IPS-NIHi11 (cell line): ENCODE measurements at places on chromosomes 3 and 15.
A peak's percentile ranks its signal among the peaks of the same experiment; 100 is the strongest.

DNA sequence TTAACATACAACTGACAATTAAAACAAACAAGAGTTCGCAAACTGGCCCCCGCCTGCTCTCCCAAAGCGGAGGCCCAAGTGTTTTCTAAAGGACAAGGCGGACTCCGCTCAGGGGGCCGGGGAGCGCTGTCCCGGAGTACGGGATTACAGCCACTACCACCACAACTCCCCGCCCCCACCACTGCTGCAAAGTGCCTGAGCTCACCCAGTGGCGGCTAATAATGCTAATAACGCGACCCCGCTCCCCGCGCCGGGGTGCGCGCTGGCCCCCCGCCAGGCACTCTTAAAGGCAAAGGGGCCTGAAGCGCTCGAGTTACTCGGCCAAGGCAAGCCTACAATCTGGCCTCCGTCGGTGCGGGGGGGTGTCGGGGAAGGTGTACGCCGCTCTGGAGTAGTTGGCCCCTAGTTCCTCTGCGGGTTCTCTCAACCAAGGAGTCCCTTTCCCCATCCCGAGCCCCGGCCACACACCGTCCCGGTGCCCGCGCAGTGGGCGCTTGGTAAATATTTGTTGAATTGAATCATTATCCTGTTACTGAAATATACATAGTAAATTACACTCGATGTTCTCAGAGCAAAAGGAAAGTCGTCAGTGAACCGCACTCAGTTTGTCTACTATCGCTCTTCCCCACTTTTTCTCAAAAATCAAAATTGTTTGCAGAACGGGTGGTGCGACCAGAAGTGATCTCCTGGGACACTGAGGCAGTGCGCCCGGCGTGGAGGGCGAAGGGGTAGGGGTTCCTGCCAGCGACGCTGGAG lies 827 bp downstream of the WNT5A start:
- peak; percentile 44 for DNase-seq

GRCh38 chr3:170585937-170586310 lies at the start of gene SLC7A14:
Gene SLC7A14, minus strand, starts transcription at chr3:170586075. Its CDS starts 59,139 bp downstream, at chr3:170526936.
- peak; percentile 79 for DNase-seq

DNA sequence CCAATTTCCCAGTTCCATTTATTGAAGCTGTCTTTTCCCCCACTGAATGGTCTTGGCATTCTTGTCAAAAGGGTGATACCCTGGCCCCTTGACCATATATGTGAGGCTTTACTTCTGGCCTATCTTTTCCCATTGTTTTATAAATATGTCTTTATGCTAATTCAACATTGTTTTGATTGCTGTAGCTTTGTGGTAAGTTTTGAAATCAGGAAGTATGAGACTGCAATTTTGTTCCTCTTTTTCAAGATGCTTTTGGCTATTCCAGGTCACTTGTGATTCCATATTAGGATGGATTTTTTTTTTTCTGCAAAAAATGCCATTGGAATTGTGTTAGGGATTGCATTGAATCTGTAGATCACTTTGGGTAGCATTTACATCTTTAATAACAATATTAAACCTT lies 141.2 kb upstream of the MANF start:
- no peak for DNase-seq

GRCh38 chr3:127786353-127787070 lies 35.8 kb downstream of the MGLL start:
- DNase-seq: no peak

DNA sequence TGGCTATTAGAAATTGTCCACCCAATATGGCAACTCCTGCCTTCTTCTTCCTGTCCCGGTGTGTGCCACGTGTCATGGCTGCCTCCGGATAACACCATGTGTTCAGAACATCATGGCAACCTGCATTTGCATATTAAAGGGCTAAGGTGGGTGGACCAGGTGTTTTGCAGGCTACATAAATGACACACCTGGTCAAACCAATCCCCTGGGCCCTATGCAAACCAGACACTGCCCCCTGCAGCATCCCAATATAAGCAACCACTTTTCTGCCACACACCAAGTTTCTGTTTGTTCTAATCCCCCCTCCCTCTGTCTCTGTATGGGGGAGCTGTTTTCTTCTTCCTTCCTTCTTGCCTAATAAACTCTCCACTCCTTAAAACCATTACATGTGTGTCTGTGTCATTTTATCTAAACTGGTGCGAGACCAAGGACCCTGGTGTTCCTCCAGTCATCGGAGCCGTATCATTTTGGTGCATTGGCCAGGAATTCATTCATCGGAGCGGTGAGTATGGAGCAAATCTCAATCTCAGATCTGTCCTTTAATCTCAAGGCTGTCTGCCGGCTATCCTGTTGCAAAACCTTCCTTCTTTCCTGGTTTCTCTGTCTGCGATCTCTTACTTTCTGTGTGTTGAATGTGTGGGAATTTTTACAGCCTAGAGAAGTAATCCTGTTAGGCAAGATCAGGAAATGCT lies 44.5 kb downstream of the NCEH1 start:
- no peak for DNase-seq
